Activated CD4-positive, alpha-beta T cell treated with anti-CD3 and anti-CD28 coated beads for 24 hours (primary cell): ENCODE measurements at places on chromosomes 2 and 18.

DNA sequence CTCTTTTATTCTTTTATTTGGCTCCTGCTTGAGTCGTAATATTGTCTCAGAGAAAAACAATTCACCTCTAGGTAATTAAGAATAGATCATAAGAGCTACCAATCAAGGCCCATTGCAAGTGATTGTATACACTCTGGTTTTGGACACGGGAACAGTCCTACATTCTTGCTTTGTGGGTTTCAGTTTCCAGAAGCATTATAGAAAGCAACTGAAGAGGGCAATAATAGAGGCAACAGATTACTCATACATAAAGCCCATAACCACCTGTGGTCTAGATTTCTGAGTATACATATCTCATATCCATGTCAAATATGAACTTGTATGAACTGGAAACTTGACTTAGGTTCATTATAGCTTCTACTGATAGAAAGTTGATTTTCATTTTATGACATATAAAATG, 65.4 kb downstream of the DIS3L2 start:
- DNase-seq, result no peak

DNA sequence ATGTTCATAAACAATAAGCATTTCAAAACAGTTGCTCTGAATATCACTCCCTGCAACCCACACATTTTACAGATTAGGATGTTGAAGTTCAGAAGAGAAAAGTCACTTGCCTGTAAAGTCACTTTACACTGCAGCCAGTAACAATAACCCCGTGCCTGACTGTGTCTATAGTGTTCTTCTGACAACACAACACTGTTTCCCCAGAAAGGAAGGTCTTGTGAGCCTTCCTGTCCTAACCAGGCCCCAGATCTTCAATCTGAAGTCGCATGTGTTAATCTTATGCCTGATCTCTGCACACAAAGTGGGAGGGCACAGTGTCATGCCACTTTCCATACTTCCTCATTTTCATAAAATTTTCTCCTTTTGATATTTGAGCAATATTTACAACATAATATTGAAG, 120.2 kb downstream of the FEZ2 start:
- no peak for DNase-seq

GRCh38 chr2:9796056-9797010, 46.9 kb upstream of the TAF1B start:
- no peak for DNase-seq

DNA sequence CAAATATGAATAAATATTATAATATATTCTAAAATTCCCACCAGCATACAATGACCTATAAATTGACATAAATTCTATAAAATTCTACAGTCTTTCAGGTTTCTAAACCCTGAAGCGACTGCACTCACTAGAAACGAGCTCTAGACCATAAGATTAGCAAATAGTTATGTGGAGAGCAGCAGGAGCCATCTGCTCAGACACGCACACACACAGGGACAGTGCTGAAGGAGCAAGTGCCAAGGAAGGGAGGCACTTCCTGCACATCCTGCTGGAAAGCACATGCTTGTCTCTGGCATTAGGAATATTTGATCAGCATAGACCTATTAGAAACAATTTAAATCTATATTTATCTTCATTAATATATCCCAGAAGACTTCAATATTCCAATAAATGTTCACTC, 713.9 kb upstream of the CDH2 start:
- DNase-seq, result no peak

GRCh38 chr2:120480903-120481445, 135.0 kb downstream of the INHBB start:
- DNase-seq, result no peak

DNA sequence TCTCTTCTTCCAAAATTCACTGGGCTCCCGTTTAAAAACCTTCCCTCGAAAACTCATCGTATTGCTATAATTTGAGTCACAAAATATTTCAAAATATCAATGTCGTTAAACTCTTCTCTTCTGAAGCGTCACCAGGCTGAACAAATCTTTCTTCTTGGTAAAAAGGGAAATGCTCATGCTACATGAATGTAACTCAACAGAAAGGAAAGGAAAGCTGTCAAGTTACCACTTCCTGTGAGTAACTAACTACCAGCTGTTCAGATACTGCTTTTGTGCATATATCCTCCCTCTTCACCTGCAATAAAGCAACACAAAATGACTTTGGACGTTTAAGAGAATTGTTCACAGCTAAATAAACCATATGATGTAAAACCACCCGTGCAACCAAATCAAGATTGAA, 95.4 kb downstream of the DOCK10 start:
- no peak for DNase-seq

GRCh38 chr2:53939656-53940055, 31.1 kb downstream of the PSME4 start:
- DNase-seq, result no peak

- no peak for DNase-seq
Measured at GRCh38 chr2:188517549-188518215, 226.0 kb downstream of the GULP1 start.

DNA sequence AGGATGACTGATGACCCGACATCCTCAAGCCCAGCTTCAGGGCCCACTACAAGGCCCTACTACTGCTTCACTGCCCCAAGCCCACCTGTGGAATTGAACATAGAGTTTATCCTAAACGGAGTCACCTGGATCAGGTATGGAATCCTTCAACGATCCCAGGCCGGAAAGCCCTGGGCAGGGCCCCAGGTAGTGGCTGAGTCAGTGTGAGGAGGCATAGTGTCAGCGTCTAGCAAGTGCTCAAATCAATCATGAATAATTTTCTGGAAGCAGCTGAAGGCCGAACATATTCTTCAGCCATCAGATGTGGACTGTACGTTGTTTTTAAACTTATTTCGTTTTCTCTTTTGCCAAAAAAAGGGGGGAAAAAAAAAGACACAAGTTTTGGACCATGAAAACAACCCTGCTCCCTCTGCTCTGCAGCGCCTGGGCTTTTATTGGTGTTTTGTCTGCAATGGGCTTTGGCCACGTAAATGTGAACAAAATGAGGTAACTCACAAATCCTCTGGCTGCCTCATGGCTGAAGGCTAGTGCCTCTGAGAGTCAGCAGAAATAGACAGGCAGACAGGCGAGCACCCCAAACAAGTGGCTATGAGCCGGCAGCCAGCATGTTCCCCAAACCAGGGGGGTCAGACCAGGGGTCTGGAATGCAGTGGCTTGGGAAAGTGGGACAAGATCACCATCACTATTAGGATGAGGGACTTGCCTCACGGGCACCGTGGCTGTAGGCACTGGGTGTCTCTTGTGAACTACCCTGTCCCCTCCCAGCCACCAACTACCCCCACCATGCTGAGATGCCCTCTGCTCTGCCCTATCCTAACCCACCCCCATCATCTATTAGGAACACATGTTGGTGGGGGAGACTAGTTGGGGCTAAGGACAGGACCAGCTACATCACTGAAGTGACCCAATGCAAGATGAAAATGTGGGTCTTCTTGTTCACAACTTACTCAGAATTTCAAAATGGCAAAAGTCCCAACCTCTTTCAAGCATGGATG, 51.4 kb downstream of the TTC32 start:
- DNase-seq, result no peak

- DNase-seq, result no peak
Measured at GRCh38 chr2:177629357-177630024, 236.9 kb downstream of the AGPS start.

DNA sequence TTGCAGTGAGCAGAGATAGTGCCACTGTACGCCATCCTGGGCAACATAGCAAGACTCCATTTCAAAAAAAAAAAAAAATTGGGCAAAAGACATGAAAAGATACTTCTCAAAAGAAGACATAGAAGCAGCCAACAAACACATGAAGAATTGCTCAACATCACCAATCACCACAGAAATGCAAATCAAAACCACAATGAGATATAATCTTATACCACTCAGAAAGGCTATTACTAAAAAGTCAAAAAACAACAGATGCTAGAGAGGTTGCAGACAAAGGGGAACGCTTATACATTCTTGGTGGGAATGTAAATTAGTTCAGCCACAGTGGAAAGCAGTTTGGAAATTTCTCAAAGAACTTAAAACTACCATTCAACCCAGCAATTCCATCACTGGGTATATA, 43.1 kb upstream of the CHAC2 start:
- DNase-seq, result no peak

- no peak for DNase-seq
Measured at GRCh38 chr2:215811409-215812345, 201.7 kb downstream of the MREG start.

DNA sequence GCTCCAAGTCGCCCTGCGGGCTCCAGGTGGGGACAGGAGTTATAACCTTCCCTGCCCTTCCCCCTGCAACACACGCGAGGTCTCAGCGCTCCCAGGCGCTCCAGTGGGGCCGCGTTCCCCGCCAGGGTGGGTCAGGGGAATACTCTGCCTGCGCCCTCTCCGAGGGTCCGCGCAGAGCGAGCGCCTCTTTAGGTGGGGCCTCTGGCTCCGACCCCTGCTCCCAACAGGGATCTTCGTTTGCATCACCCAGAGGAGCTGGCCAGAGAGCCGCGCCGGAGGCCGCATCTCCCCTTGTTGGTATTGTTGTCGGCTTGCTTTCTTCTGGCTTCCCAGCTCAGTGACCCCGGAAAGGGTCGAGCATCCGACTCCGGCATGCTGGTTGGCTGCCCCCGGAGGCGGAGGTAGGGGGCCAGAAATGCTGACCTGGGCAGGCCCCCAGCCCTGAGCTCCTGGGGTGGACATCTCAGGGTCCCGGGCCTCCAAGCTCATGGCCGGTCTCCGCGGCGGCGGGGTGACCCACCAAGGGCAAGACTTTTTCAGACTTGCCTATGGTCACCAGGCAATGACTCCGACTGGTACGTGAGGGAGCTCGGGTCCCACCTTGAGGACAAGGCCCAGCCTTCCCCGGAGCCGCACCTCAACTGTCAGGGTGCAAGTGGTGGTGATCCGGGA, 11.2 kb upstream of the EN1 start:
- no peak for DNase-seq

- DNase-seq, result no peak
Measured at GRCh38 chr2:72765997-72766609, 59.7 kb downstream of the EXOC6B start.

GRCh38 chr2:74821177-74822126, 12.5 kb upstream of the HK2 start:
- DNase-seq, result no peak

DNA sequence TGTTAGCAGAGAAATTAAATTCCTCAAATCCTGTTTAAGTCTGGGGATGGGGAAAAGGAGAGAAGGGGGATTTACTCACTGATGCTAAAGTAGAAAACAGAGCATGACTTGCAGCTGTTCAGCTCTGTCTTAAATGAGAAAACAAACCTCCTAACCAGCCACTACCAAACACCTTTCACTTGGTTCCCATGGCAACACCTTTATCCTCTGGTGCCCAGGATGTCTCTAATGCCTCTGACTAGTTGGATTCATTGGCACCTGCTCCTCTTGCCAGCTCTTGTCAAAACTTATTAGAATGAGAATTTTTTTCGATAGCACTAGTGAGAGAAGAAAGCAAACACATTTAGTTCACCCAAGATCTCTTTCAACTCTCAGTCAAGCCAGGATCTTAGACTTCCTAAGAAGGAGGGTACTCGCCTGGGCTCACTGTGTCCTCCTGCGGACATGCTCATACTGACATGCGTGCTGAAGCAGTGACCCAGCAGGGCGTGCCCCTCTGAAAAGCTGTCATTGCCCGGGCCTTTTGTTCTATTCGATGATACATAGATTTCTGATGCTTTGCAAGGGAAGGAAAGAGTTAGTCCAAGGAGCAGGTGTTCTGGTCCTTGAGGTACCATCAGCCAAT, 656.0 kb upstream of the CELF4 start:
- DNase-seq, result no peak

- no peak for DNase-seq
Measured at GRCh38 chr2:973129-973528, 22.5 kb downstream of the SNTG2 start.

DNA sequence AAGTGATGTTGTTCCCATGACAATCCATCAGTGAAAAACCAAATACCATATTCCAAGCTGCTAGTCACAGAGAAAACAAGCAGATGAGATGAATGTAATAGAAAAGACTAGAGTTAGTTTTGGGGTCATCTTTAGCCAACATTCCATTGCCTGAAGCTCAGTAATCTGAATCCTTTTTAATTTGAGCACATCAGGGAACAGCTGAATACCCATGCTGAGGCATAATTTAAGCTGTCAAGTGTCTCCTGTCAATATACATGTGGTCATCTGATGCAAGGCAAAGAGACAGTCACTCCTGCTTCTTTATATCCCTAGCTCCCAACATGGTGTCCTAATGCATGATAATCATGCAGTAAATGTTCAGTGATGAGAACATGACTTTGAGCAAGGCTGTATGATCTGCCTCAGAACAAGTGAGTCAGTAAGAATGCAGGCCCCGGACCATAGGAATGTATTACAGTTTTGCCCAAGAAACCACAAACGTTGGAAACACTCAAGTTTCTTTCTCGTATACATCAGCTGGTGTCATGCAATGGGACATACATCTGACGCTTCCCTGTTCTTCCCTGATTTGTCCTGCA, 48.0 kb downstream of the CDK15 start:
- no peak for DNase-seq

- no peak for DNase-seq
Measured at GRCh38 chr2:40421631-40422297, 30.1 kb downstream of the SLC8A1 start.

DNA sequence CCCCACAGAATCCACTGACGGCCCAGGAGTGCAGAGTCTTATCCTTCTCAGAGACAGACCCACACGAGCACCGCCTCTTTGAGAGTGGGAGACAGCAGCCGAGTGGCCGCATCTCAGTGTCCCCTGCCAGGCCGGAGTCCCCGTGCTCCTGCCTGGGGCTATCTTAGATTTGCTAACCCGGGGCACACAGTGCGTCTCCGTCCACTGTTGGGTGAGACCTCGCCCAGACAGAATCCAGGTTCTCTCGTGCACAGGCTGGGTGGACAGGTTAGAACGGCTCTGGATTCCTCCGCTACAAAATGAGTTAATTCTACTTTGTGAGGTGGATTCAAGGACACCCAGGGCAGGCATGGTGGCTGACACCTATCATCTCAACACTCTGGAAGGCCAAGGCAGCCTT, 88.3 kb downstream of the ZNF516 start:
- no peak for DNase-seq

DNA sequence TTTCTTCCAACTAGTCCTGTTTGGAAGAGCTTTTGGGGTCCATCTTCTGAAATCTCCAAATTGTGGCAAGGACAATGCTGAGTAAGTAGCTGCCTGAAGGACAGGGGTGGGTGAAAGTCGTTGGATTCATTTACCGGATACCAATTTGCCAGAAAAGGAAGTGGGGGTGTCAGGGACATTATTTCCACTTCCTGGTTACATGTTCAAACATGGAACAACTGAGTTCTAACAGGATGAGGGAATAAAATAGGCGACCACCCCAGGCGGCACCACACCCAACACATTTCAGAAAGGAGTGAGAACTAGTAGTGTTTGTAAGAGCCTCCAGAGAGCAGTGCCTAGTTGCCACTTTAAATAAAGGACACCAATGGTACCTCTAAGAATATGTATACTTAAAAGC, 158.6 kb upstream of the SERTAD2 start:
- no peak for DNase-seq

- DNase-seq, result no peak
Measured at GRCh38 chr2:201126308-201127151, 10.6 kb downstream of the CFLAR start.

DNA sequence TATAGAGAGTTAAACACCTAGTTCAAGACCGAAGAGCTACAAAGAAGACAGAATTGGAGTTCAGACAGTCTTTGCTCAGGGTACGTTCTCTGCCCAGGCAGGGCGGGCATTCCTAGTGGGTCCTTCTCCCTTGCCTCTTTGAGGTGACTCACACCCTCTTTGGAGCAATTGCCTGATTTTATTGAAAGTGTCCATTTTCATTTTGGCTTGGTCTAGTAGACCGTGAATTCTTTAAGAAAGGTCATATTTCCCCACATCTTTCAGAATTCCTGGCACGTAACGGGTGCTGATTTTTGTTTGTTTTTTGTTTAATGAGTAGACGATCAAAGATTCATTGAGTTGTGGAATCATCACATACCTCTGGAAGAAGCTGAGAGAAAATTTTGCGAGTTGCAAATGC, 871.5 kb downstream of the RNF144A start:
- no peak for DNase-seq
